IPS DF 6.9 (cell line): ENCODE measurements at places on chromosomes 3 and 15.
A peak's percentile ranks its signal among the peaks of the same experiment; 100 is the strongest.

DNA sequence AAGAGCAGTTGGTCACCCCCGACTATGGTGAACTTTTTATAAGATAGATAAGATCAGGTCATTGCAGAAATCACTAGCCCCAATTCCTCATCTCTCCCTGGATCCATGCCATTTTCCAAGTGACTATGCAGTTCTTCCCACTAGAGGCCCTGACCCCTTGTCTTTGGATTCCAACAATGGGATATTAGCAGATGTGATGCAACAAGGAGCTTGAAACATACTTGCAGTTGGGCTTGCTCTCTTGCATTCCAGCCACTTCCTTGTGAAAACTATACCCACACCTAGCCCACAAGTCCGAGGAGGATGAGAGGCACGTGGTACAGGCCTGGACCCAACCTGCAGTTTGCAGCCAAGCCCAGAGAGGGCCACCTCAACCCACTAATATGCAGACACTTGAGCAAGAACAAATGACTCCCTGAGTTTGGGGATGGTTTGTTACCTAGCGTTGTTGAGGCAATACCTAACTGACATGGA lies 60.6 kb downstream of the SUCLG2 start:
- DNase-seq: no peak

DNA sequence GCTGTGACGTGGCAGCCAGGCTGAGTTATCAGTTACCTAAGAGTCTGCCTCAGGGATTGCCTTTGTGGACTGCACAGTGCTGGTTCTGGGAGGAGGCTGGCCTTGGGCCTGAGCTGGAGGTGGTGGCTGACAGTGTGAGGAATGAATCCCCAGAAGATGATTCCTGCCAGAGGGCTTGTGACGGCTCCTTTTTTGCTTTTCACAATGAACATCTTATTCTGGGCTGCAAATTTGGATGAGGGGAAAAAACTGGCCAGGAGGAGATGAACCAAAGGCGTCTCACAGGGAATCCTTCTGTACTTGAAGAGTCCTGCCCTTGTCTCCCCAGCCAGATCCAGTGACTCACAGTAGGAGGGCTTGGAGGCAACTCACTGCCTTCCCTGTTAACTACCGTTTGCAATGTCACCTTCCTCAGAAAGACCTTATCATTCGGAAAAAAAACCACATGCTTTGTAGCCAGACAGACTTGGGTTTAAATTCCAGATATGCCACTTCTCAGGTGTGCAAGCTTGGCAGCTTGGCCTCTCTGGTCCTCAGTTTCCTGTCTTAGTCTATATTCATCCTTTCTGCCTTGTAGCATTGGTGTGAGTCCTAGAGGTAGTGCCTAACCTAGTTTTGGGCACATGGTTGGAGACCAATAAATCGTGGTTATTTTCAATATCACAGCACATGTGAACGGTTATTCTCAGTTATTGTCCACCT lies 19.1 kb downstream of the ST6GAL1 start:
- no peak for DNase-seq

DNA sequence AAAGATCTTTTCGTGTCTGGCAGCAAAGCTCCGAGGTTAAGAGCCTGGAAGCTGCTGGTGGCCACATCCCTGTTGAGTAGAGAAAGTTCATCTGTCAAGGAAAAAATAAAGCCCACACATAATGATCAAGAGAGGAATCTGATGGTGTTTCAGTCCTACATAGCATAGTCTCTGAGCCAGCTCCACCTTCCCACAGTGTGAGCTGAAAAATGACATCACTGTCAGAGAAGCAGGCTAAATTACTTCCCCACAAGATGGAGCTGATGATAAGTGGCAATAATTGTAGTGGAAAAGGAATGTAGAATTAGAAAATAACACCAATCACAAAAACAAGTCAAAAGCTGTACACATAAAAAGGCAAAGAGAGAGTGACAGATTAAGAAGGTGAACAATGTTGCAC lies 84.5 kb downstream of the AQP9 start:
- no peak for DNase-seq

GRCh38 chr3:121883507-121883906 lies 10.7 kb upstream of the SLC15A2 start:
- no peak for DNase-seq

GRCh38 chr15:45340429-45340828 lies 37.9 kb downstream of the GATM start:
- DNase-seq: no peak

GRCh38 chr3:186380622-186381380 lies 18.8 kb upstream of the DGKG start:
- DNase-seq: no peak

DNA sequence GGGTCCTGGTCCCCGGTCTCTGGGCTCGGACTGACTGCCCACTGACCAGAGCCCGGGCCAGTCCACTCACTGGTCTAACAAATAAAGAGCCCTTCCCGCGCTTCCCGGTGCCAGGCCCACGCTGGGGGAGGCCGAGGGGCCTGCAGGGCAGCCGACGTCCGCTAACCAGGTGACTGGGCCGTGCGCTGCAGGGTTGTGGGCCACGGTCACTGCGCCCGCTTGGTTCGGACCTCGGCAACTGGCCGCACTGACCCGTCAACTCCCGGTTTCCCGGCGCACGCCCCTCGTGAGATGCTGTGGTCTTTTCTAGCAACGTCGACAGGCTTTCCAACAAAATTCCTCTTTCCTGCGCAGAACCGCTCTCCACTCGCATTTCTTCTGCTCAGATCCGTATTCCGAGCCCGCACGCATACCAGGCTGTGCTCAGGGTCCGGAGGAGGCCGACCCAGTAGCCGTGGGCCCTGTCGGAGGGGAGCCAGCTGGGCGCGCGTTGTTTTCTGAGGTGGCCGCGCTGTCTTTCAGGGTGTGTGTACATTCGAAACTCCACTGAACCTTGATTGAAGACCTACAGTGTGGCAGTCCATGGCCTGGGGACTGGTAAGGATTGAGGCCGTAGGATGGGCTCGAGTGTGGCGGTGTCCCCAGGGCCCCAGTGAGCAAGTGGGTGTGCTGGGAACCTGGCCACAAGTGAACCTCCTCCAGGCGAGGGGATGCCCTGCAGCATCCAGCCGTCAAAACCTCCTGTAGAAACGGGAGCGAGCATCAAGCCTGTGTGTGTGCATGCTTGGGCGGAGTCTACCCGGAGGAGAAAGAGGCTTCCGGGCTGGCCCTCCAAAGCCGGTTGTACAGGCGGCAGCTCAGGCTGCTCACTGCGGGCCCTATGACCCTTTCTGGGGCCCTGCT lies 875 bp upstream of the NT5DC2 start:
- no peak for DNase-seq

DNA sequence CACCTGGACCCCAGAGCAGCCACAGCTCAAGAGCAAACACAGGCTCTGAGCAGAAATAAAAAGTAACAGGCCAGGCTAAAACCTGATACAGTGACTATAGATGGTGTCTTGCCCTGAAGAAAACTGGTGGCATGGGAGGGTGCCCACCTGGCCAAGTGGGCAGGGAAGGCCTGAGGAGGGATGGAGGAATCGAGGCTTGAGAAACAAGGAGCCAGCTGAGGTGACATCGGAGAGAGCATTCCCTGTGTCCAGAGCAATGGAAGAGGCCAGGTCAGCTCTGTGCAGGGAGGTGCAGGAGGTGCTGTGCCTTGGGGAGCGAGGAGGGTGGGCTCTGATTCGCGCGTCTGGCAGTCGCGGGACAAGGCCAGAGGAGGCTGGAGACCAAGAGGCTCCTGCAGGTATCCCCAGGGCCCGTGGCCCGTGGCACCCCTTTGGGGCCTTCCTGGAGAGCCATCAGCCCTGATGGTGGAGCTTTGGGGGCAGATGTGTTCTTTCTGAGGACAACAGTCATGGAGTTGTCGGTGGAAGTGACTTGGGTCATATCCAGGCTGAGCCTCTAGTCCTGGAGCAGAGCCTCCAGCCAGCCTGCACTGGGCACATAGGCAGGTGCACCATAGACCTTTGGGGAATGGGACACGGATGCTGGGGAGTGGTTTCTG lies 56.1 kb downstream of the PLXNA1 start:
- DNase-seq: no peak

- no peak for DNase-seq
These were observed 161.2 kb downstream of the FRMD5 start for GRCh38 chr15:44033894-44034293.

- no peak for DNase-seq
These were observed 227.4 kb upstream of the THRB start for GRCh38 chr3:24722087-24722486.

GRCh38 chr3:10999221-11000107 lies 6.9 kb downstream of the SLC6A1 start:
- no peak for DNase-seq

- no peak for DNase-seq
These were observed 107.8 kb upstream of the VEPH1 start for GRCh38 chr3:157610876-157611535.

DNA sequence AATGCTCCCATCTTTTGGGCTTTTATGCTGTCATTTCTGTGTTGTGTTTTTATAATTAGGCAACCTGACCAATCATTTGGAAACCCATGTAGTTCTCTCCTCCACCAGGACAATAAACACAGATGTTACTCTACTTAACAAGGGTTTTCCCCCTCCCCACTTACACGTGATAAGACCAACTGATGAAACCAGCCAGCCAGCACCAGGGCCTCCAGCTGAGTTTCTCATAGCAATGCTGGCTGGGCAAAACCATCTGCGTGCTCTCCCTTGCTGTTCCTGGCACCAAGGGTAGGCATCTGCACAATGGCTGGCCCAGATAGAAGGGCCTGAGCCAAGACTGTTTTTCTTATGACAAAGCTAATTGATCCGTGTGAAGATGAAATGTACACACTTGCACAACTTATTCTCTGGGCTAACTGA lies 310.4 kb downstream of the PLCL2 start:
- DNase-seq: no peak

DNA sequence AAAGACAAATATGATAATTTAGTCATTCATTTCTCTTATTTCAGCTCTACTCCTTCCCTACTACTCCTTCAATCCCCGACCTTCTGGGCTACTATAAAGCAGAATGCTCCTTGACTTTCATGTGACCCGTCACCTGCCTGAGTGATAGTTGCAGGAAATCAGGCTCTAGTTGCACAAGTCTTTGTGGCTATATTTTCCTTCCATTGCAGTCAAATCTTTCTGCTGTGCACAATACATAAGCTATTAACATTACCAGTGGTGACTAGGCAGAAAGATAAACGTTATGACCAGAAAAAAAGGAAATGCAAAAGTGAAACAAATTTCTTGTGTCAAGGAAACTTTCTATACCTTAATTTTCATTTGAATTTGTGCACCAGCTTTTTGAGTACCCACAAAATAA lies 2.3 kb downstream of the SUCNR1 start:
- DNase-seq: no peak

DNA sequence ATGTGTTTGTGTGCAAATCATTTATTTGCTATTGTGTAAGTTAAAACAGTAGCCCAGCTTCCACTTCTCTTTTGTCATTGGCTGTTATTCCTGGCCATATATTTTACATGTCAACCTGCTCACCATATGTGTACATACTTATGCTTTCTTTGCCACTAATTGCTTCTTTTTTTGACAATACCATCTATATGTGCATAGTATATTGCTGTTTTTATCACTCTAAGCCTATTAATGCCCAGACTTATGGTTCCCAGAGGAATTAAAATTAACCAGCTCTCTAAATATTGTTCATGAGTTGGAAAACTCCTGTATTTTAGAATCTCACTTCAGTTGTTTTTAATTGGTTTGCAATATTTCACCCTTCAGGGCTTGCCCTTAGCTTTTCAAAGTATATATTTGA lies 428.9 kb downstream of the MECOM start:
- DNase-seq: no peak

DNA sequence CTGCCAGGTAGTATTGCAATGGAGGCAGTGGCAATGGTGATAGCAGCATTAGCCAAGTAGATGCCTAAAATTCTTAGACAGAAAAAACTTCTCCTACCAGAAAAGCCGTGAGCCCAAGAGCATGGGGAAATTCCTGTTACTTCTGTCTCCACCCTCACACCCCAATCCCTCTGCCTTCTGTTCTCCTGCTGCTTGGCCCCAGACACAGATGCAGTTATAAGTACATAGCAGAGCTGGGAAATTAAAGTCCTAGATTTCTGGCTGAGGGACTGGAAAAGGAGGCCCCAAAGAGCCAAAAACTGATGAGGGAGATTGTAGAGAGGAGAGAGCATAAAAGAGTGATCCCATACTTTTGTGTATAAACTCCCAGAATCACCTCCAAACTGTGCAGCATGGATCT lies 166.9 kb downstream of the SMAD6 start:
- DNase-seq: no peak

DNA sequence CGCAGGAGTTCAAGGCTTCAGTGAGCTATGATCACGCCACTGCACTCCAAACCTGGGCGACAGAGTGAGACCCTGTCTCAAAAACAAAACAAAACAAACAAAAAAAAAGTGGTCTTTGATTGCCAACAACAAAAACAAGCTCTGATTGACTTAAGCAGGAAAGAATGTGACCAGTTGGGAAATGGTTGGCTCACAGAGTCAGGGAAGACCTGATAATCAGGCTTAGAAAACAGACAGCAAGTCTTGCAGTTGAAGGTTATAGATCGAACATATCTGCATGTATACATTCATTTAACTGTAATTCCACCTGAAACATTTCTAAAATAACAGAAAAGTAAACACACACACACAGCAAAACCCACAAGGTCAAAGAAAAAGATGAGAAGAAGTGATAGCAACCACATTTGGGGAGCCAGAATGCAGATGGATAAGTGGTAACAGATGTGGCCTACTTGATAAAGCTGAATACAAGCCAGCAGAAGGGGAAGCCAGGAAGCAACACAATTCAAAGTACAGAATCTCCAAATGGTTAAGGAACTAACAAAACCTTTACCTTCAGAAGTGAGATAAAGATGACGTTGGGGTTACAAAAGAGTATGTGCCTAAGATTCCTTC lies 699.9 kb upstream of the ZNF385D start:
- no peak for DNase-seq

DNA sequence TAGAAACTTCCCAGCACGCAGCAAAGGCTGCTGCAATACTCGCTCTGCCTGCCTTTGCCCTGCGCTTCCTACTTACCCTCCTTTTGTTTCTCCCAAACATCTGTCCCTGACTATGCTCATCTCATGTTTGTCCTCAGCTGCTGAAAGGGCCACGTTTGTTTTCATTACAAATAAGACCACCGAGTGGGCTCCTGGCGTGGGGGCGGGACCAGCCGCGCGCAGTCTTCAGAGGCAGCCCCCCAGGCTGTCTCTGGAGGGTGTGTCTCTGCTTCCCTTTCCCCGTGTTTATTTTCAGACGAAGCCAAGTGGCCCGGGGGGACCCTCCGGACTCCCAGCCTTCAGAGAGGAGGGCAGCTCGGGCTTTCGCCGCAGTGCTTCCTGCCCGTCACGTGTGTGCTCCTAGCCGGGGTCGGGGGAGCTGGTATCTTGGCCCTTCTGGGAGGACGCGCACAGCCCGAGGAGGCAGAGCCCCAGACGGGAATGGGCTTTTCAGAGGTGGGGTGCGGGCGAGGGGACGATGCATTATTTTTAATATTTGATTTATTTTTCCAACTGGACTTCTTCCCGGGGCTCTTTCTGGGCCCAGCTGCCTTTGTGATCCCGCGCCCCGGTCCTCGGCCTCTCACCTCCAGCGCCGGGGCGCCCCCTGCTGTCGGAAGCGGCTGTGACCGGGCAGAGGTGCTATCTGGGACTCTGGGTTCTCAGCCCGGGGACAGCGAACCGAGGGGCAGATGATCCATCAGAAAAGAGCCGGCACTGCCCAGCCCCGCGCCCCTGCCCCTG lies 70.0 kb upstream of the CGNL1 start:
- DNase-seq: peak; percentile 66

GRCh38 chr3:116453666-116454346 lies 8.5 kb upstream of the LSAMP start:
- DNase-seq: no peak

GRCh38 chr3:129658110-129658843 lies 51.8 kb upstream of the PLXND1 start:
- DNase-seq: no peak

GRCh38 chr3:185584686-185585085 lies 1.4 kb upstream of the SENP2 start:
- no peak for DNase-seq
